Caco-2 (cell line): ENCODE measurements at places on chromosomes 5 and 9. TPM values are rescaled to one million over a fixed set of nuclear protein-coding genes. Genes with fewer than 3 reads are reported as not detected.

GRCh38 chr9:3696368-3696767, 170.6 kb upstream of the RFX3 start:
- no peaks in the 10 kb centered on the region for H3K36me3 ChIP-seq
- no peak overlapping the region for H3K27ac ChIP-seq
- no peaks in the 10 kb centered on the region for H3K27me3 ChIP-seq
- DNase-seq, result no peak
- H3K4me3 ChIP-seq, result no peak overlapping the region

GRCh38 chr9:128011071-128011817, 30.5 kb upstream of the EEIG1 start:
- no peak overlapping the region for H3K4me3 ChIP-seq
- no peak overlapping the region for H3K27ac ChIP-seq
- DNase-seq, result no peak
- H3K27me3 ChIP-seq, result no peaks in the 10 kb centered on the region
- no peaks in the 10 kb centered on the region for H3K36me3 ChIP-seq
- H3K4me1 ChIP-seq, result no peaks in the 10 kb centered on the region

- no peaks in the 10 kb centered on the region for H3K4me1 ChIP-seq
- no peak for DNase-seq
- H3K27ac ChIP-seq, result no peak overlapping the region
- no peak overlapping the region for H3K4me3 ChIP-seq
Measured at GRCh38 chr5:156513123-156513815, 186.3 kb downstream of the SGCD start.

LCN1 gene
- total RNA-seq, result not detected in 2 replicates

OR1Q1 gene
- not detected in 2 replicates for total RNA-seq

DNA sequence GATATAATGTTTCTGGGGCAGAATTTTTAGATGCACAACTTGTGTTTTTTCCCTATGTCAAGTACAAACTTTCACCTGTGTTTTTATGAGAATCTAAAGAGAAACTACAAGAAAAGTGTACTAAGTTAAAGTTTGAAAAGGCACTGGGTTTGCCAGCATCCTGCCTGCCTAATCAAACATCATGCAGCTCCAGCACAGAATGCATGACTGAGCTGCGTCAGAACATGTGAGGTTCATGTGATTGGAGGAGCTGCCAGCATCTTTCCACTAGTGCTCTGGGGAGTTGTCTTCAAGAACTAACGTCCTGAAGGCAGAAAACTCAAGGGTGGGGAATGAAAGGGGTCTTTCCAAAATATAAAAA, 46.1 kb upstream of the RIC1 start:
- no peaks in the 10 kb centered on the region for H3K36me3 ChIP-seq
- no peaks in the 10 kb centered on the region for H3K27me3 ChIP-seq
- no peak for DNase-seq
- no peaks in the 10 kb centered on the region for H3K4me1 ChIP-seq
- H3K27ac ChIP-seq, result no peak overlapping the region

FTMT gene
- not detected in 2 replicates for total RNA-seq

GMCL2 gene
- not detected in 2 replicates for total RNA-seq

- peaks cover 6% of the 10 kb centered on the region for H3K4me1 ChIP-seq
- no peak for DNase-seq
- H3K36me3 ChIP-seq, result no peaks in the 10 kb centered on the region
- H3K4me3 ChIP-seq, result no peak overlapping the region
- no peak overlapping the region for H3K27ac ChIP-seq
Measured at GRCh38 chr9:2241461-2241835, 226.3 kb downstream of the SMARCA2 start.

CCDC107 gene
- total RNA-seq, result 11.8 and 12.1 TPM in 2 replicates

DNA sequence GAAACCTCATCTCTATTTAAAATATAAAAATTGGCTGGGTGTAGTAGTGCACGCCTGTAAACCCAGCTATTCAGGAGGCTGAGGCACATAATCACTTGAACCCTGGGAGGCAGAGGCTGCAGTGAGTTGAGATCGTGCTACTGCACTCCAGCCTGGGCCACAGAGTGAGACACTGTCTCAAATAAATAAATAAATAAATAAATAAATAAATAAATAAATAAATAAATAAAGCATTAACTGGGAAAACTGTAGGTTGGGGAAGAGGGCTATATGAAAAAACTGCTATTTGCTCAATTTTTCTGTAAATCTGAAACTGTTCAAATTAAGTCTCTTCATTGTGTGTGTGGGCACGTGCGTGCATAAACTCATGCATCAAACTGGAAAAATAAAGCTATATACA, 59.9 kb upstream of the RAPGEF6 start:
- H3K4me3 ChIP-seq, result no peak overlapping the region
- H3K36me3 ChIP-seq, result no peaks in the 10 kb centered on the region; the same call in 1 of the 2 replicates
- no peaks in the 10 kb centered on the region for H3K27me3 ChIP-seq

DNA sequence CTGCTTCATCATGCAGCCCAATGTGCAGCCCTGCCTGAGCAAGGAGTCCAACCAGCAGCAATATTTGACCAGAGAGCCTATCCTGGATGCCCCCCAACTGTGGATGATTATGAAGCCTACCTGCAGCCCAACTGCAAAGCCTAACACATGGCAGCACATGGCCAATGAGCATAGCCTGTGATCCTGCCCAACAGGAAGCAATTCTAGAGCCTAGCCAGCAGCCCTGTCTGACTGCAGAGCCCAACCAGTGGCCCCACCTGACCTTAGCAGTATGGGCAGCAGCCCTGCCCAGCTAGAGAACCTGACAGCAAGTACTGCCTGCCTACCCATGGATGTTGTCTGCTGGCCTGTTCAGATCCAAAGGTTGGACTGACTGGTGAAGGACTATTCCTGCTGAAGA, 97.3 kb upstream of the SH3GL2 start:
- H3K27ac ChIP-seq, result no peak overlapping the region
- H3K4me3 ChIP-seq, result no peak overlapping the region
- H3K36me3 ChIP-seq, result no peaks in the 10 kb centered on the region
- no peaks in the 10 kb centered on the region for H3K4me1 ChIP-seq

ECSCR gene
- total RNA-seq, result not detected in 2 replicates

IL5 gene
- not detected in 2 replicates for total RNA-seq

GRCh38 chr9:128026255-128026772, 40.8 kb downstream of the NAIF1 start:
- no peaks in the 10 kb centered on the region for H3K27me3 ChIP-seq
- no peak for DNase-seq
- no peak overlapping the region for H3K4me3 ChIP-seq
- no peaks in the 10 kb centered on the region for H3K36me3 ChIP-seq

GRCh38 chr5:159412284-159413046, 82.2 kb upstream of the IL12B start:
- H3K4me3 ChIP-seq, result no peak overlapping the region
- no peak overlapping the region for H3K27ac ChIP-seq
- no peaks in the 10 kb centered on the region for H3K4me1 ChIP-seq
- no peak for DNase-seq
- H3K27me3 ChIP-seq, result no peaks in the 10 kb centered on the region; the same call in 1 of the 2 replicates

PPP6C gene
- 37.4 and 41.2 TPM in 2 replicates for total RNA-seq

SHROOM1 gene
- total RNA-seq, result 15.9 and 17.4 TPM in 2 replicates

GRCh38 chr5:63101870-63102269, 523.3 kb downstream of the LRRC70 start:
- H3K27ac ChIP-seq, result no peak overlapping the region
- no peak for DNase-seq
- peaks cover 26% of the 10 kb centered on the region; the same call in 1 of the 2 replicates for H3K4me1 ChIP-seq
- no peak overlapping the region for H3K4me3 ChIP-seq

PCDHGA9 gene
- 2.8 and 4.4 TPM in 2 replicates for total RNA-seq

DNA sequence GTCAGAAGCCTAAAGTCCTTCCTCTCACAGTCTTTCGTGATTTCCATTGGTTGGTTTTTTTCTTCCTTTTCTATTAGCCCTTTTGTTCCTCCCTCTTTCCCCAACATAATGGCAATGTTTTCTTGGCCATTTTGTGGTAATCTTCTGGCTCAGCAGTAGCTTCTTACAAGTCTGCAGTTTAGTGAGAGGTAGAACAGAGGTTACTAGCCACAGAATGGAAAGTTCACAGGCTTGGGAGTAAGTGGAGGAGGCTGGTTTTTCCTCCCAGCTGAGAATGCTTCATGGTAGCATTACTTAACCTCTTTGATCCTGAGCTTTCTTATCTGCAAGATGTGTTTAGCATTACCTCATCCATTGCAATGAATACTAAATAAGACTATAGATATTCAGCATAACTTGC, 346.9 kb downstream of the NFIB start:
- no peak overlapping the region for H3K27ac ChIP-seq
- no peak overlapping the region for H3K4me3 ChIP-seq
- no peaks in the 10 kb centered on the region for H3K36me3 ChIP-seq
- no peak for DNase-seq

DNA sequence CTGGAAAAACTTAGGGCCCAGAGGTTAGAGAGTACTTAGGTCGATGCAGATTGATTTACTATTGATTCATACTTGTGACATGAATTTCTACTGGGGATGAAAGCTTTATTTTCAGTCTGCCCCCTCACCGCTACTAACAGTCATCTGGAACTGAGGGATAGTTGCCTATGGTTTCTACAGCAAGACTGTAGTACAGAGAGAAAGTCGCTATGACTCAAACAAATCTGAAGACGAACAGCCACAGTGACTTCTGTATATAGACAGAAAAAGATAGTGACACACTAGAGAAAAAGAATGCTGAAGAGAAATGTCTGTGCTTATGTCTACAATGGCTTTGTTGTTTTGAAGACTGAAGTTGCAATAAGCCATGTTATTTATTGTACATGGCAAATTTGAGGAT, 17.3 kb downstream of the OR13D1 start:
- H3K4me1 ChIP-seq, result no peaks in the 10 kb centered on the region
- H3K36me3 ChIP-seq, result no peaks in the 10 kb centered on the region
- no peak overlapping the region for H3K27ac ChIP-seq
- no peaks in the 10 kb centered on the region for H3K27me3 ChIP-seq

LTC4S gene
- 2.3 and 2.4 TPM in 2 replicates for total RNA-seq

DNA sequence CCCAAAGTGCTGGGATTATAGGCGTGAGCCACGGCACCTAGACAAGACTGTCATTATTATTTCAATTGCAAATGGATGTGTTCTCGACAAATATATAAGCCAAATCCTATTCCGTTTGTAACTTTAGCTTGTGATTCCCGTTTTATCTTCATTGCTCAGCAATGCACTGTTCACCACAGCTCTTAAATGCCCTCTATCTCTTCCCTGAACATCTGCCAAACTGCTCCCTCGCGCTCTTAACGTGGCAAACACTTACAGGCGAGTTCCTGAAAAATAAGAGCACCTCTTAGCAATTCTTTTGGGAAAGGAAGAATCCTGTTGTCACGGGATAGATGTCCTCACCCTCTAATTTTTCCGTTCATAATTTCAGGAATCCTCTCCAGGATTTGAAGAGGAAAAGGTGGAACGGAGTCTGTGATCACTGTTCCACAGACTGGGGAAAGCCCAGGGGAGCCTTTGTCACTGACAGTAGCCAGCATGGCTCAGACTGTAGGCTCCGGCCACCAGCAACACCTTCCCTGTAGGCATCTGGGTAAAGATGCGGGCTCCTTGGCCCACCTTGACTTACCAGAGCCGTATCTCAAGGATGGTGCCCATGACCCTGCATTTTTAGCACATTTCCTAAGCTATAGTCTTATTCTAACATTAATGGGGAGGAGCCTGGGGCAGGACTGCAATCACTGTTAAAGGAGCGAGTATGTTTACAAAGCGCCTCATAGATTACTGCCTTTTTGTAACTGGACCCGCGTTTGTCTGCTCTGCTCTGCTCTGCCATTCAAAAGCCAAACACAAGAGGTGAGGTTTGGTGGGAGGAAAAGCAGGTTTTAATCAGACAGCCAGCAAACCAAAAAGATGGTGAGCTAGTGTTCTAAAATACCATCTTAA, 20.2 kb upstream of the GNPDA1 start:
- no peak overlapping the region for H3K4me3 ChIP-seq
- H3K27me3 ChIP-seq, result no peaks in the 10 kb centered on the region
- H3K36me3 ChIP-seq, result no peaks in the 10 kb centered on the region
- no peak overlapping the region for H3K27ac ChIP-seq
- H3K4me1 ChIP-seq, result no peaks in the 10 kb centered on the region
